ENCODE measurements at places on chromosomes 3 and 15. TPM values are rescaled to one million over a fixed set of nuclear protein-coding genes. Genes with fewer than 3 reads are reported as not detected.

DNA sequence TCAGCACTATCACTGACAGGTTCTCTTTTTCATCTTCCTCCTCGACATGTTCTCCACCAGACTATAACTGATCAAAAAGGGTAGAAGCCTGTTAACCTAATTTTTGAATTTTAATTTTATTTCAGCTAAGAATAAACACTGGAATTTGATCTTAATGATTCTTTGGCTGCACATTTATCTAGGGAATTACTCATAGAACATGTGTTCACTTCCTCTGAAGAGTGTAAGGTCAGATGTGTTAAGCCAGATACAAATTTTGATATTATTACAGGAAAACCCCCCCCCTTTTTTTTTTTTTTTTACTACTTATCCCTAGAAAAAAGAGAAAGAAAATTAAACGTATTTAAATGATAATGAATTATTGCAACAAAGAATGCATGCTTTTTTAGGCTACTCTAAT, 15.0 kb downstream of the DCBLD2 start:
- no peaks in the 10 kb centered on the region for H3K27me3 ChIP-seq
- no peak overlapping the region for H3K4me3 ChIP-seq
- H3K36me3 ChIP-seq, result no peaks in the 10 kb centered on the region
- no peak for DNase-seq
- peak overlapping the region; percentile 62 for H3K27ac ChIP-seq

DNA sequence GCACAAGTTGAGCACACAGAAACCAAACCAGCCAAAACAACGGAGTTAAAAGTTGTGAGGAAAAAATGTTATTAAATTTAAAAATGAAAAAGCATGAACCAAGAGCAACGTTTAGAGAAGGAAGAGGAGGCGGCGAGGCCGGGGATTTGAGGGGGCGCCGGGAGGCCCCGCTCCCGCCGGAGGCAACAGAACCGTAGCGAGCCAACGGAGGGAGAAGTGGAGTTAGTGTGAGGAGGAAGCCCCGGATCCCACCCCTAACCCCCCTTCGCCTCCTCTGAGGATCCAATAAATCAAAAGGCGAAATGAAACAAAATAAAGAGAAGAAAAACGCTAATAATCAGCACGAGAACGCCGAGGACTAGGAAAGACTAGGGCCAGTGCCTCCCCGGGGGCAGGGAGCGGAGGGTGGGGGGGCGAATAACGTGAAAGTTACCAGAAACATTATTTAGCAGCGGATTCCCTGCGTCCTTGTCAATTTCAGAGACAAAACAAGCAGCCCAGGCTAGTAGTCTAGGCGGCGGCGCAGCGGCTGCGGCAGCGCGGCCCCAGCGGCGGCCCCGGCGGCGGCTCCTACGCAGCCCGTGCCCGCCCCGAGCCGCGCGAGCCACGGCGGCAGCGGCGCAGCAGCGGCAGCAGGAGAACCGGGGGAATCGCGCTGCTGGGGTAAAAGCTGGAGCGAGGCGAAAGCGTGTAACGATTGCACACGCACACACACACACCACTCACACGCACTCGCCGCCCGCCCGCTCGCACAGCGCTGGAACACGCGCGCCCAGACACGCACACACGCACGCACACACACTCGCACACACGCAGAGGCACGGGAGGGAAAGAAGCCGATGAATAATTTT, 1.7 kb downstream of the MEIS2 start:
- peak overlapping the region; percentile 95 for H3K27ac ChIP-seq
- no peaks in the 10 kb centered on the region for H3K27me3 ChIP-seq
- no peaks in the 10 kb centered on the region for H3K4me1 ChIP-seq
- peak; percentile 76 for DNase-seq

DNA sequence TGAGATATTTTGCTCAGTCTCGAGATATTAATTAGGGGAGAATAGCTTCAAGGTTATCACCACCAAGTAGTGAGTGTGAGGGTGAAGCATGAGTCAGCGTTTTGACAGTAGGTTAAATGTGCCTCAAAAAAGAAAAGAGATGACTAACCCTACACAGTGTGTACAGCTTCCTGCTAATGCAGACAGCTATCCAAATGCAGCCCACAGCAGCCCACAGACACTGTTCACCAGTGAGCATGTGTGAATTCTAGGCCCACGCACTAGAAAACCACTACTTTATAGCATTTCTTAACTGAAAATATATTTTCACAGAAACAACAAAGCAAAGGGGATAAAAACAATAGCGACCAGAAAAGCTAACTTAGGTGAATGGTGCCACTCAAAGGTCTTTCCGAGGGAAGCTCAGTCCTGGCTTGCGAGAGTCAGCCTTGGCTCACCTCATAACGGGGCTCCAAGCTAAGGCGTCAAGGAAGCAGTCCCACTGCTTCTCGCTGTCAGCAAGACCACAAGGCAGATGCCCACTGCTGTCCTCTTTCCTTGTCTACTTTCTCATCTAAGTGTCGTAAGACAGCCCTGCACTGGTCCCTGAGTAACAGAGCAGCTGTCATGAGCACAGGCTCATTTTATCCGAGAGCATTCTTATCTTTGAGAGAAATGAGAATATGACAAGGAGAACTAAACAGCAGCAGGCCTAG, 47.6 kb downstream of the TXNRD3 start:
- H3K36me3 ChIP-seq, result peaks cover 38% of the 10 kb centered on the region
- H3K27ac ChIP-seq, result no peak overlapping the region
- H3K27me3 ChIP-seq, result no peaks in the 10 kb centered on the region
- DNase-seq, result no peak

- DNase-seq, result no peak
- no peaks in the 10 kb centered on the region for H3K4me1 ChIP-seq
- no peak overlapping the region for H3K4me3 ChIP-seq
- no peak overlapping the region for H3K27ac ChIP-seq
- no peaks in the 10 kb centered on the region for H3K36me3 ChIP-seq
Measured at GRCh38 chr3:17070161-17070959, 185.6 kb downstream of the PLCL2 start.

DNA sequence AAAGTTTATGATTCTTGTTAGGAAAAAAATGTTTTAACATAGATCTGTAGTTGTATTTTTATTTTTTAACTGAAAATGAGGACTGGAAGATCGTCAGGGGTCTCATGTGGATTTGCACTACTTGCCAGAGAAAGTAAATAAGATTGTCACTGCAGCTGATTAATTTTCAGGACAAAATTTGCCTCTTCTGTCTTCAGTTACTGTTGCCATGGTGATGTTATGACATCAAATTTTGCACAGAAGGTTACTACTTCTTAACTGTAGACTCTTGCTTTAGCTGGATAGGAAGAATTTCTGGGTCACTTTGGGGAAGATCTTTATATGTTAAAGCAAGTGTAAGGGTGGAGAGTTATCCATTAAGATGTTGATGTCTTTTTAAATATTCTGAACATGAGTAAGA, 82.2 kb upstream of the WDR72 start:
- no peaks in the 10 kb centered on the region for H3K36me3 ChIP-seq
- no peak overlapping the region for H3K4me3 ChIP-seq
- no peak for DNase-seq

- peaks cover 31% of the 10 kb centered on the region for H3K4me1 ChIP-seq
- H3K4me3 ChIP-seq, result no peak overlapping the region
- H3K27ac ChIP-seq, result no peak overlapping the region
- no peaks in the 10 kb centered on the region for H3K27me3 ChIP-seq
- DNase-seq, result no peak
Measured at GRCh38 chr3:195163719-195164572, 107.0 kb downstream of the XXYLT1 start.

GRCh38 chr3:159502986-159503385, 485.6 kb upstream of the IL12A start:
- no peak overlapping the region for H3K27ac ChIP-seq
- H3K4me1 ChIP-seq, result no peaks in the 10 kb centered on the region
- no peaks in the 10 kb centered on the region for H3K36me3 ChIP-seq
- no peaks in the 10 kb centered on the region for H3K27me3 ChIP-seq
- H3K4me3 ChIP-seq, result no peak overlapping the region

DNA sequence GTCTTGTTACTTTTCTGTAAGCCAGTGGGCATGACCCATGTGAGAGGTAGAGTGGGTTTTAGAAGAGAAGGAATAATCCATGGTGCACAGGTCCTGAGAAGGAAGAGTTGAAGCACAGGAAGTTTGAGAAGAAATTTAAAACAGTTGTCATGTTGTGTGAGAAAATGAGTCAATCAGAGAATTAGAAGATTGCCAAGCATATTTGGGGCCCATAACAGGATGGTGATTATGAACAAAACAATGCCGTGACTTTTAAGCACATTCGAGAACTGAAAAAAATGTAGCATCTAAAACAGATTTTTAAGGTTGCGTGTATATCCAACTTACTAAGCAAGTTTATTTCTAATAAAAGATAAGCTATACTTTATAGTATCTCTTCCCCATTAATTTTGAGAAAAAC, 198.7 kb downstream of the RORA start:
- H3K4me1 ChIP-seq, result peaks cover 47% of the 10 kb centered on the region
- no peaks in the 10 kb centered on the region for H3K27me3 ChIP-seq
- DNase-seq, result no peak
- H3K27ac ChIP-seq, result no peak overlapping the region

GRCh38 chr15:40511093-40511471, 40.3 kb downstream of the CHST14 start:
- H3K36me3 ChIP-seq, result no peaks in the 10 kb centered on the region
- no peak for DNase-seq
- peak overlapping the region; percentile 41 for H3K4me3 ChIP-seq

DNA sequence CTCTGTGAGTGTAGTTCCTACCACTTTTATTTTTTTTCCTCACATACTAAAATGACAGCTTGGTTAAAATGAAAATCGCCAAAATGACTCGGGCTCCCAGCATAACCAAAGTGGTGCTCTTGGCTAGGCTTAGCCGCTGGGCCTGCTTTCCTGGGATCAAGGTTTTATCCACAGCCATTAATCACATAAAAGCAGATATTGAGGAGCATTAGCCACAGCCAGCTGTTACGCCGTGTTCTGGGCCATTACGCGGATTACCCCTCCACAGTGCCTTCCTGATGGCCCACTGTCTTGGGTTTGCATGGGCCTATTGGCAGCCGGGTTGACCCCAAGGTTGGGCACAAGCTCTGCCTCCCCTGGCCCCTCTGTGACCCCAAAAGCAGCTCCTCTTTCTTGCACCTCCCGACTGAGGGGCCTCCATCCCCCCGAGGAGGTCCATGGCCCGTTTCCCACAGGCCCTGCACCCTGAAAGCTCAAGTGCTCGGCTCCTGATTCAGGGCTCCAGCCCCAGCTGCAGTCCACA, 30.4 kb upstream of the TRPM1 start:
- peaks cover 10% of the 10 kb centered on the region for H3K27me3 ChIP-seq
- no peak overlapping the region for H3K4me3 ChIP-seq
- no peak overlapping the region for H3K27ac ChIP-seq
- DNase-seq, result no peak

DNA sequence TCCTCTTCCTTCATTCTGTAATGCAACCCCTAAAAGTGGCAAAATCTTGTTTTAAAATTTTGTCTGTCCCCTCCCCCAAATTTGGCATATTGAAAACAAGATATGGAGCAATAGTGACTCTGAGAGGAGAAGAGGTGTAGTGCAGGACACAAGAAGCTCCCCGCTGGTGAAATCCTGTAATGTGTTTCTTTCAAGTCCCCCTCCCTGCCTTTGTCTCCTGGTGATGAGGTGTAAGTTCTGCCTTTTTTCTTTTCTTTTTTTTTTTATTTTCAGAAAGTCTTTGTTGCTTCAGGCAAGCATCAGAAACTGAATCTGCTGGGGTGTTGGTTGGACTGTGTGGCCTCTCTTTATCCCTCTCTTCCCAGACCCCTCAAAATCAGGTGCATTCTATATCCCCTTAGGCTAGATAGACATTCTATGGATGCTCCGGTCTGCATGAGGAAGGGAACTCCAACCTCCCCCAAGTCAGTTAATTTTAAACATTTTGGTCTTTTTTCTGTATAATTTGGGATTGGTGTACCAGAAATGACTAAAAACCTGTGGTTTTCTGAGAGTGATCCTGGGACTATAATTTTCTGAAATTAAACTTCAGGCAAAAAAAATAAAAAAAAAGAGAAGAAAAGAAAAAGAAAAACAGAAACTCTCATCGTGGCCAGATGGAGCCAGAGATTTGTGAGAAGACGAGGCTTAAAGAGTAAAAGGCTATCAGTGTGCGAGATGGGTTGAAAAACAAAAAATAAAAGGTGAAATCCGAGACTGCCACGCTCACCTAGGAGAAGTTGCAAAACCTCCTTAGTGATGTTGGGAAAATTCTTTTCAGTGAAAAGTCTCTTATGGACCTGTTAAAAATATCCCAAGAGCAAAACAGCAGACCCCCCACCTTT, 21.4 kb downstream of the ACKR2 start:
- no peaks in the 10 kb centered on the region for H3K4me1 ChIP-seq
- H3K4me3 ChIP-seq, result no peak overlapping the region
- no peaks in the 10 kb centered on the region for H3K36me3 ChIP-seq
- DNase-seq, result no peak
- H3K27me3 ChIP-seq, result no peaks in the 10 kb centered on the region

GRCh38 chr3:63705092-63705645, 52.7 kb downstream of the SNTN start:
- no peaks in the 10 kb centered on the region for H3K36me3 ChIP-seq
- H3K4me3 ChIP-seq, result no peak overlapping the region
- no peak overlapping the region for H3K27ac ChIP-seq

DNA sequence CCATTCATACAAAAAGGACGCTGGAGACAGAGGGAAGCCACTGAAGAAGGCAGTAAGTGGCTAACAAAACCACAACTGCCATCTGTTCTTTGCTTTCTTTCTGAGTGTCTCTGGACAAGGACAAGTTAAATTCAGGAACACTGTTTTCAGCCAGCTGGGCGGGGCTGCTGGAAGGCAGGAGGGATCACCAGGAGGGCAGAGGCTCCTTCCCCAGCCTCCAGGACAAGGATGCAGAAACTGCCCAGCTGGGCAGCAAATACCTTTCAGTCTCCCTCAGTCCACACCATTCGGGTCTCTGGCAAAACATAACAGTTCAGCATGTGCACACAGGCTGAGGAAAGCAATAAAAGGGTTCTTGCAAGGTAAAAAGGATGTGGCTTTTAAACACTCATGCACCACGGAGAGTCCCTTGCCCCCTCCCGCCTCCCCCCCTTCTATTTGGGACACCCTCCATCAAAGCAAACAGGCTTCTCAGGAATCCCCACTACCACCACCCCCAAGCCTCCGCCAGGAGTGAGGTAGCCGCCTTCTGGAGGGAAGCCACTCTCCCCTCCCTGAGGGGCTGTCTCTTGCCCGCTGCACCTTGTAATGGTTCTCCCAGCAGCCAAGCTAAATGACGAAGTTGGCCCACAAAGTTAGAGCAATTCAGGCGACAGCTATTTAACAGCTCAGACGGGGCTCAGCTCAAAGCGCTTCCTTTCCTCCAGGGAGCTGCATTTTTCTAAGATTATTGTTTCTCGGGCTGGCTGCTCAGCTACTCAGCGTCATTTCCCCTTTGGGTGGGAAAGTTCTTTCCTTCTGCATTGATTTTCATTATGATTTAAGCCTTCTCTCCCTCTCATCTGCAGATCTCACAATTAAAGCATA, 3.8 kb downstream of the HEG1 start:
- DNase-seq, result peak; percentile 88
- H3K4me3 ChIP-seq, result peak overlapping the region; percentile 23

Gene CPLX3
- total RNA-seq, result 0.41 TPM

Gene KLHL40
- total RNA-seq, result not detected

Gene NANOGP8
- not detected for total RNA-seq

Gene PP2D1
- not detected for total RNA-seq

Gene COMMD2
- total RNA-seq, result 19.1 TPM

Gene PDCD7
- 25.8 TPM for total RNA-seq

Gene TMPRSS7
- not detected for total RNA-seq

Gene PRR23A
- not detected for total RNA-seq

Data from sigmoid colon (tissue), 7 donors.